ENCODE measurements at places on chromosomes 6 and 20. TPM values are rescaled to one million over a fixed set of nuclear protein-coding genes. Genes with fewer than 3 reads are reported as not detected.

Gene FHL5
- 0.69 TPM for total RNA-seq

Gene CST4
- total RNA-seq = not detected

Gene SPAG4
- 4.1 TPM for total RNA-seq

Gene HS3ST5
- 1.0 TPM for total RNA-seq

Gene INSM1
- total RNA-seq = 6.3 TPM

Gene ULBP3
- total RNA-seq = 1.9 TPM

Gene PRL
- total RNA-seq = not detected

DNA sequence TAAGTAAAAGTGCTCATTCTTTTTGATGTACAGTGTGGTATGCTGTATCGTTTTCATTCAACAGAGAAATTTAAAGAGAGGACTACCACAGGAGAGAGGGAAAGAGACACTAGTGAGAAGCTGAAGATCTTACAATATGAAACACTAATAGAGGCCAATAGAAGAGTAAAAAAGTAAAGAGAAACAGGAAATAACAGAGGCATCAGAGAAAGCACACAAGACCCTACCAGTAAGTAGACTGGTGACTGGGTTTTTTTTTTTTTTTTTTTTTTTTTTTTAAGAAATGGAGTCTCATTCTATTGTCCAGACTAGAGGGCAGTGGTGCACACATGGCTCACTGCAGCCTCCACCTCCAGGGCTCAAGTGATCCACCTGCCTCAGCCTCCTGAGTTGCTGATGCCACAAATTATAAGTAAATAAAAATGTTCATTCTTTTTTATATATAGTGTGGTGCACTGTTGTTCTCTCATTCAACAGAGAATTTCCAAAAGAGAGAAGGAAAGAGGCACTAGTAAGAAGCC lies 18.8 kb downstream of the ELOVL4 start:
- no peak for DNase-seq

DNA sequence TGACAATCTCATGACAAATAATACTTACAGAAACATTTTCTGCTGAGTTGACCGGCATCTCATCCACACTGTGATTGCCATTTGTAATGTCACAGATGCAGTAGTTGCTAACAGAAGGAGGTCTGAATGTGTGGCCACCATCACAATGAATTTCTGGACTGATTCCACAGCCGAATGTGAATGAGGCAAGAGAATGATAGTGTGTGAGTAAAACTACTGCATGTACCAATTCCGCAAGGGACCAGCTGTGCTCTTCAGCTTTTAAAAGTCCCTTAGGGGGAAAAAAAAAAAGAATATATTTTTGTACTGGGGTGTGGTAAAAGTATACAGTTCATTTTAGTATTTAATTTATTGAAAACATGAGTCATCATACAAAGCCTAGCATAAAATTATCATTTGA lies 96.2 kb downstream of the SESN1 start:
- DNase-seq = no peak

DNA sequence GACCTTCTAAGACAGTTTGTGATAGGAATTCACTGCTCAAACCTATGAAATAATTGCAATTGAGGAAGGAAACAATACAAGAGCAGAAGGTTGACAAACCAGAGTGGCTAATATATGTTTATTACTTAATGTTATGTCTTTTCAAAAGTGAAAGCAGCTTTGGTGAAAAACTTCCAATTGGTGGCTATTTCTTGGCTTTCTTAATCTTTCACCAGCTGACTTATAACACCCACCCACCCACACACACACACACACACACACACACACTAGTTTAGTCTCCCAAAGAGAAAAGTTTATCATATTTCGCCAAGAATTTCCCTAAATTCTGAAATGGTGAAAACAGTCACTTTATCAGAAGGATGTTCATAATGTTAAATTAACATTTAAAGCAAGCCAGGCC lies 583.5 kb downstream of the EYS start:
- DNase-seq = no peak

GRCh38 chr6:52423971-52424381 lies 3.8 kb downstream of the EFHC1 start:
- DNase-seq = no peak

DNA sequence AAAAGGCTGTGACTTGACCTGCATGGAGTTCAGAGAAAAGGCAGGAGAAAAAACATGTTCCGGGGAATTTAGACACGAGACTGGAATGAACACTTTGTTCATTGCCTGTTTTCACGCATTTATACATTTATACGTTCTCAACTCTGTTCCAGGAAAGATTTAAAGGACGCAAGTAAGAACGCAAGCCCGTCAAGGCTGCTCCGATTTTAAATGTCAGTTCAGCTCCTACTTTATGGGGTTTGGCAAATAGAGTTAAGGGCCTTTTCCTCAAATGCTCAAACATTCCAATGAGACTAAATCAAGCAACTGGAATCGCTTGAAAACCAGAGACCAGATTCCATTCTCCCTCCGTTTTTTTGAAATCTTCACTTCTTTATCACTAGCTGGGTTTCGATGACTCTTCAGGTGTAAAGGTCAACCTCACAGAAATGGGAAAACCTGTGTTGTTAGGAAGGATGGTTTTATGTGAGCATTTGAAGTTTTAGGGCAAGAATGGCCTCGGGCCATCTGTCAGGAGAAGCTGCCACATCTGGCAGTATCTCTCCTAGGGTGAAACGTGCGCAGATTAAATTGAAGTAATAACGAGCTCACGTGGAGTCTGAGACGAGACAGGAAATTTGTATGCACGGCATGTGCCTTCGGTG lies 24.9 kb downstream of the TTLL2 start:
- no peak for DNase-seq

DNA sequence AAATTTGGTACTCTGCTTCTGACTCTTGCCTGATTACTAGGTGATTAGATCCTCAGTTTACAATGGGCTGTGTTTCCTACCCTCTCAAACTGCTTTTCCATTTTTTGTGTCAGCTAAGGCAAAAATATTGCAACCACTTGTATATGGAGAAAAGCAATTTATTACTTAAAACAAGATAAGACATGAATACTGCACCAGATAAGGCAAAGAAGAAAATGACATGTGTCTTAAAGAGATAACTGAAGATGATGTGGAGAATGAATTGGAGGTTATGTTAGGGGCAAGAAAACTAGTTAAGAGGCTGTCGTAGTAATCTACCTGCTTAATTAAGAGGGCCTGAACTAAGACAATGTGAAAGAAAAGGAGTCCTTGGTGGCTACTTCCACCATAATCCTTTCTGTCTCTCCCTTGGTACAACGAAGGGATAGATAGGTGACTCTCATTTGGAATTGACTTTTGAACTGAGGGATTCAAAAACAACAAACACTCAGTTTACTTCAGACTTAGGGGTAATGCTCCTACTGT lies 16.3 kb upstream of the REV3L start:
- DNase-seq = no peak

- peak; percentile 51 for DNase-seq
Measured at GRCh38 chr6:83867527-83868161, 8.2 kb downstream of the CYB5R4 start.

- no peak for DNase-seq
Measured at GRCh38 chr6:142605922-142606485, 304.2 kb downstream of the ADGRG6 start.

DNA sequence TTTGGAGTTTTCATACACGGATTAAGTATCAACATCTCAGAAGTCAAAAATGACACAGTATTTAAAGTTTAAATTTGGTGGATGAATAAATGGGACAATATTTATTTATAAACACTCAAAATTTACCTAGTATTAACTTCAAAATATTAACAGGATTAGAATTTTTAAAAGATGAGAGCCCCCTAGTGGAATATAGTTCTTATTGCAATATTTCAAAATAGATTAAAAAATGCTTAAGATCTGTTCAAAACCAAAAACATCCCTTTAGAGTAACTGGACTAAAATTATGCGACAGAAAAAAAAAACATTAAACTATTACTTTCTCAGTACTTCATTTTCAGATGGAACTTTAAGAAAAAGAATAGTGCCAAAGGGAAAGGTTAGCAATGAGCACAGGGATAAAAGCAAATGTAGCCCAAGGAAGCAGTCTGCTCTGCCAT lies 56.6 kb downstream of the SNX14 start:
- no peak for DNase-seq

GRCh38 chr6:71707059-71707458 lies 179.3 kb upstream of the RIMS1 start:
- no peak for DNase-seq

- DNase-seq = no peak
Measured at GRCh38 chr6:100126790-100127484, 132.9 kb upstream of the MCHR2 start.

DNA sequence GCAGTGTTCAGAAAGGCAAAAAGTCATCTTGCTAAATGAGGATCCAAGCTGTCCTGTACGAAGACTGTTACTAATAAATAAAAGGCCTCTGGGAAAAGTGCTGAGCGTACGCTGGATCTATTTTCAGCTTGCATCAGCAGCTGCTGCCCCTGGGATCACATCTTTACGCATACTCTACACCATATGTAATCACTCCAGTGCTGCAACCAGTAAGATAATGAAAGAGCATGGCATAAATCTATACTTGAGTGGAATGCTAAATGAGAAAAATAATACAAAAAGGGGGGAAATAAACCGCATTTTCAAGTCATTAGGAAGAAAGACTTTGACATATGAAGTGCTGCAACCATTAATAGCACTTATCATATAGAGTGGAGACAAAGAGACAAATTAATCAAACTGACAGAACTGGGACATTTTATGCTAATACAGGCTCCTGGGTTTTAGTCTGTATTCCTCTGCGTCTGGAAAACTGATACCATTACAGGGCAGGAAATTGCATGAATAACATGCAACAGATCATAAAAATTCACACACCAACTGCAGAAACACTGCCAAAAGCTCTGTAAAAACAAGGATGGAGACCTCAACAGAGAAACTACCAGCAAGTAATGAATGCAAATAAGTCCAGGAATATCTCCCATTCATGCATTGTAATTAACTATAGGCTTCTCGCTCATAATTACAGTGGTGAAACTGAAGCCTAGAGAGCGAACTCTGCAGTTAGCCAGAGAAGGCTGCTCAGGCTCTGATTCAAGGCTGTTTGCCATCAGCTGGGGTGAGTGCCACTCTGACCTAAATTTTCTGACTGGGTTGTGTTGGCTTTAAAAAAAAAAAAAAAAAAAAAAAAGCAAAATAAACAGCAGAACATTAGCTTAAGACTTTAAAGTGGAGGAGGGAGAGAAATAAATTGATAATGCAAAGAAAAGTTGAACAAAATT lies 83.8 kb downstream of the GJA10 start:
- no peak for DNase-seq

DNA sequence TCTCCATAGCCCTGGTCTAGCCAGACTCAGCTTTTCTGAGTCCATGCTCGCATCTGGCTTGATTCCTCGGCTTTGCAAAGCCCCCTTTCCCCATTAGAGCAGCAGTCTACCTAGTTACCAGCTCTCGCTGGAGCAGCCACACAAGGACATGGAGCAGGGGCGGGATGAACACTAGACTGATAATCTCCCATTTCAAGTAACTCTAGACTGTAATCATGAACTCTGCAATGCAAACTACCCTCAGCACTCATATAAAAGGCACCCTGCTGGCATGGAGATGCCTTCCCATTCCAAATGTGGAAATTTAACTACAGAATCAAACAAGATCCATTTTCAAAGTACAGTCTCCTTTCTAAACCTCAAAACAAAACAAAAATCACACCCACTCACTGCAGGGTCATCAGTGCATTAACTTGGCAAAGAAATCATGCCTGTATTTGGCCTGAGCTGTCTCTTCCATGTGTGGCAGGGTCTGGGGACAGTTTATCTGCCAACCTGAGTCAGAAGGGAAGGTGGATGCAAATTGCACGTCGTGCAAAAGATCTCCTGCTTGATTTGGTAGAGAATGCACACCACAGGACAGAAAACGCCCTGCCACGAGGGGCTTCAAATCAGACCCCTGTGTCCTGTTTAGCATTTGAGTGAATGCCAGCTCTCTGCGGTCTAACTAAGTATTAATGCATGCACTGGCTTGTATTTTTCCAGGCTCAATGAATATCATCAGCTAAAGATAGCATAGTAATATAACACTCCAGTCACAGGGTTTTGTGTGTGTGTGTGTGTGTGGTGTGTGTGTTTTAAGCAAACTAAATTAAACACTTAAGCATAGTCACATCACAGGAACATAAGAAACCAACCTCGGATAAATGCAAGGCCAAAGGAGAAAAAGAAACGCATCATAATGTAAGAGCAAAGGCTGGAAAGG lies 85.3 kb downstream of the MYLK4 start:
- no peak for DNase-seq

DNA sequence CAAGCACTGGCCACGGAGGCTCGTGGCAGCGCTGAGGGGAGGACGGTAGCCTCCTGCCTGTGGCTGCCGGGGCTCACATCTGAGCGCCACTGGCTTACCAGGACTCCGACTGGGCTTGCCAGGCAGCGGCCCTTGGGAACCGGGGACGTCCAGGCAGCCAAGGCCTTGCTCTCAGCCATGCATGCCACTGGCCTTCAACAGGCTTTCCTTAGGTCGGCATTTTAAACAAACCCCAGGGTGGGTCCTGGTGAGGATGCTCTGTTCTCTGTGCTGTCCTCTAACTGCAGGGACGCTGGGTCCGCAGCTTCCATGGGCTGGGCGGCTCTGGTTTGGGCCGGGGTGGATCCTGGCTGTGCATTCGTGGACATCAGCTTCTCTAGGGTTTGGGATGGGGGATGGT lies 59.1 kb upstream of the BHLHE23 start:
- no peak for DNase-seq

GRCh38 chr6:164087870-164088269 lies 673.4 kb downstream of the QKI start:
- no peak for DNase-seq

DNA sequence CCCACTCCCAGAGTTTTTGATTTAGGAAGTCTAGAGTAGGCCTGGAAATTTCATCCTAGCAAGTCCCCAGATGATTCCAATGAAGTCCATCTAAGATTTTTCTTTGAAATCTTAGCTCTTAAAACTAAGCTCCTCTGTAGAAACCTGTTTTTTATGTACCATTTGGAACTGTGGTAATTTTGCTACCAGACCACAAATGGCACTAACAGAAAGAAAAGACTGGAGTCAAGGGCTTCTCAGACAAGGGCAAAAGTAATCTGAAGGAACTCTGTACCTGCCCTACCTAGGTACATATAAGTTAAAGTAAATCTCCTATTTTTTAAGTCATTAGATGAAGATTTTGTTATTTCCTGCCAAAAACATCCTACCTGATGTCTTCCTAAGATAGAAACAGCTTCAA lies 155.0 kb upstream of the HTR1E start:
- no peak for DNase-seq

DNA sequence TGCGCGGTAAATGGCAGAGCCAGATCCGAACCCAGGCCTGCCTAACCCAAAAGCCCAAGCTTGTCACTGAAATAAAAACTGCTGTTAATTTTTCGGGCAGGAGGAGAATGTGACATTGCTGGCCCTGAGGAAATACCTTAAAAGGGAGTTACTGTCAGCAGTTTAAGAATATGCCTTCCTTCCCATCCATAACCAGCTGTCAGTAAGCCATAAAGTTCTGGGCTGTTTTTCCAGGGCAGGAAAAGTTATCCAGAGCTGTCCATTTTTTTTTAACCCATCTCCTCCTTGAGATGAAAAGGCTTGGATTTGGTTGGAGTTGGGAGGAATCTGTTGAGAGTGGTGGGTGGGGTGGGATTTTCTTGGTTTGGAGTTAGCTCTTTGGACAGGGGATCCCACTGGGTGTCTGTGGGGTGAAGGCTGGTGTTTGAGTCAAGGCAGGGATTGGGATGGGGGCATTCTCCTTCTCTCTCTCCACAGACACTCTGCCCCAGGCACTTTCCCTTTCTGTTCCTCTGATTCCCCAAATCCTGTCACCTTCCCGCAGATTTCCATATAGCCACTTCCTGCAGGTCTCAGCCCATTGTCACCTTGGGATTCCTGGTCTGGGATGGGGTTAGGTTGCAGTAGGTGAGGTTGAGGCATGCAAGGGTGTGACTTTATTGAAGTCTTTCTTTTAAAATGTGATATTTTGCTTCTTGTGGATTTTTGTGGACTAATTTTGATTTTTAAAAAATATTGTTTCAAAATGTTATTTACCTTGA lies 4.3 kb upstream of the KCNG1 start:
- DNase-seq = no peak

Measured in mucosa of descending colon (tissue), 3 donors.